Activated CD4-positive, alpha-beta T cell treated with anti-CD3 and anti-CD28 coated beads, Interleukin-2, amount 10 ng/mL, durations not matched to agents 24 days and 14 days (primary cell): ENCODE measurements at places on chromosomes 7 and 10. TPM values are rescaled to one million over a fixed set of nuclear protein-coding genes. Genes with fewer than 3 reads are reported as not detected.
A peak's percentile ranks its signal among the peaks of the same experiment; 100 is the strongest.

DNA sequence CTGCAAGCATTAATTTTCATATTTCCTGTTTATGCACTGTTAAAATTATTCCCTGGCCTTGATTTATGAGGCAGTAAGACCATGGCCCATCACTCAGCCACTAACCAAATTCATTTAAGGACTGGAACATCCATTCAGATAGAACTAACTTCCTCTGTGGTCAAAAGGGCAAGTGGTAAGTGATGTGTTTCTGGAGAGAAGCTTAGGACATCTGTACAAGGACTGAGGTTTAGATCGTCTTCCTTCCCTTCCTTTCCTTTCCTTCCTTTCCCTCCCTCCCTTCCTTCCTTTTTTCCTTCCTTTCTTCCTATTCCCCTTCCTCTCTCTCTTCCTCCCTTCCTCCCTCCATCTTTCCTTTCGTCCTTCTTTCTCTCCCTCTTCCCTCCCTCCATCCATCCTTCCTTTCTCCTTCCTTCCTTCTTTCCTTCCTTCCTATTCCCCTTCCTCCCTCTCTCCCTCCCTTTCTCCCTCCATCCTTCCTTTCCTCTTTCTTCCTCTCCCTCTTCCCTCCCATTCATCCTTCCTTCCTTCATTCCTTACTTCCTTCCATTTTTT is 1019.4 kb downstream of the TYW1 start:
- H3K27ac ChIP-seq = no peak overlapping the region
- H3K36me3 ChIP-seq = no peaks in the 10 kb centered on the region
- no peaks in the 10 kb centered on the region for H3K4me1 ChIP-seq
- DNase-seq = no peak
- H3K27me3 ChIP-seq = no peaks in the 10 kb centered on the region
- H3K4me3 ChIP-seq = no peak overlapping the region

DNA sequence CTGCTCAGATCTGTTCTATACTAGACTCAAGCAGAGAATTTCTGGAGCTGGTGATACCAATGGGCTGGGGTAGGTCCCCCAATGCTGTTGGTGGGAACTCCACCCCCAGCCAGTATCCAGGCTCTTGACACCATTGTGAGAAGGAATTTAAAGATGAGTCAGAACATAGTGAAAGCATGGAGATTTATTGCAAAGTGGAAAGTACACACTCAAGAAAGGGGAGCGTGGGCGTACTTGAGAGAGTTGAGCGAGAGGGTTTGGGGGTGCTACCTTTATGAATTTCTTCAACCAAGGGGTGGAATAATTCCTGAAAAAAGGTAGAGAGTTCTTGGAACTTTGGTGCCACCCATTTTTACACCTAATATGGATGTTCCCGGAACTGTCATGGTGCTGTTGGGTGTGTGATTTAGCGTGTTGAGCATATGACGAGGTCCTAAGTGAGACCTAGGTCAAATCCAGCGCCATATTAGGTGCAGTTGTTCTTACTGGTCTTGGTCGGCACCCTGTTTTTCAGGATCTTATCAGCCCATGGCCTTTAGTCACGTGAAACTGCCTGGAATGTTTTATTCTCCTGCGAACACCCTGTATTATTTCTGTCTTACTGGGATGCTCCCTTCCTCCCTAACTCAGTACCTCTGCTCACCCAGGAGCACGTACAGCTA is 122.0 kb upstream of the AHR start:
- H3K4me1 ChIP-seq = peaks cover 6% of the 10 kb centered on the region
- H3K27me3 ChIP-seq = peaks cover 8% of the 10 kb centered on the region
- no peak for DNase-seq
- peak overlapping the region; percentile 8 for H3K27ac ChIP-seq
- H3K36me3 ChIP-seq = no peaks in the 10 kb centered on the region

- no peaks in the 10 kb centered on the region for H3K4me1 ChIP-seq
- no peaks in the 10 kb centered on the region for H3K27me3 ChIP-seq
- H3K36me3 ChIP-seq = no peaks in the 10 kb centered on the region
- H3K27ac ChIP-seq = no peak overlapping the region
- no peak for DNase-seq
Observed at GRCh38 chr10:82319562-82319961, 444.6 kb downstream of the NRG3 start.

GRCh38 chr7:27254625-27255024 is 12.0 kb downstream of the EVX1 start:
- H3K36me3 ChIP-seq = no peaks in the 10 kb centered on the region
- no peak overlapping the region for H3K4me3 ChIP-seq
- peaks cover 3% of the 10 kb centered on the region for H3K4me1 ChIP-seq
- no peak for DNase-seq
- H3K27ac ChIP-seq = no peak overlapping the region

DNA sequence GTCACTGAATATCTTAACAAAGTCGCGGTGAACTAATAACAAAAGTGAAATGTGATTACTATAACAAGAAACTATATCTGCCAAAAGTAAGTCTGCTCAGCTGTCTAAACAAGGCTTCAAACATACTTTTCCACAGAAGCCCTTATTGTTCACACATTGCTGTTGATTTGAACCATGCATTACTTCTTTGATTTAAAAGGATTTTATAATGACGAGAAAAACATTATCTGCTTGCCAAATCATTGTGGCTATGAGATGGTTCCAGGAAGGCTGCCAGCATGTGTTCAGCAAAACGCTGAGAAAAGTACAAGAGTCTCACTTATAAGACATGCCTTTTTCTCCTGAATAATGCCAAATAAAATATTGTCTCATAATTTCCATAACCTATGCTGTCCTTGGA is 24.4 kb downstream of the RNF133 start:
- no peak overlapping the region for H3K27ac ChIP-seq
- no peaks in the 10 kb centered on the region for H3K4me1 ChIP-seq
- DNase-seq = no peak
- H3K4me3 ChIP-seq = no peak overlapping the region
- H3K27me3 ChIP-seq = no peaks in the 10 kb centered on the region
- no peaks in the 10 kb centered on the region for H3K36me3 ChIP-seq

DNA sequence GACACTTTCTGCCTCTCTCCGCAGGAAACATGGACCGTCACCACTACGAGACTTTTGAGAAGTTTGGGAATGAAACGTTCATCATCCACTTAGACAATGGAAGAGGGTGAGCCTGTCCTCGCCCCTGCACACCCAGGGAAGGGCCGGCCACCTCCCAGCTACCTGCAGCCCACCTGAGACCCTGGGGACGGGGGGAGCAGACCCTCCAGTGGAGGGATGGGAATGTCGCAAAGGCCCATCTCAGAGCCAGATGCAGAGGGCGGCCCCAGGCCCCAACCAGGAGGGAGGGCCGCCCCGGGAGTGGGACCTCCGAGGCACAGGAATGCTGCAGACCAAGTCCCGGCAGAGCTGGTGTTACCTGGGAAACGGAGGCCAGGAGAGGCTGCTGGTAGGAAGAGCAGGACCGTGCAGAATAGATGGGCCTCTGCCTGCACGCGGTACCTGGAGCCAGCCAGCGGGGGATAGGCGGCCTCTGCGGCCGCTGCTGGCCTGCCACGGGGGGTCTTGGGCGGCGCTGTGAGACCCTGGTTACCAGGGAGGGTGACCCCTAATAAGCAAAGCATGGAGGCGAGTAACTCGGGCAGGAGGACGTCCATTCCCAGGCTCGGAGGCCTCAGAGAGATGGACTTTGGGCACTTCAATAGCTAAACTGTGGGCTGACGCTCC is 32.9 kb upstream of the FOXL3 start:
- no peaks in the 10 kb centered on the region for H3K27me3 ChIP-seq
- no peaks in the 10 kb centered on the region for H3K36me3 ChIP-seq
- H3K27ac ChIP-seq = no peak overlapping the region
- no peak overlapping the region for H3K4me3 ChIP-seq
- no peaks in the 10 kb centered on the region for H3K4me1 ChIP-seq

GRCh38 chr10:29773675-29774091 is 138.9 kb upstream of the SVIL start:
- no peak for DNase-seq
- peaks cover 7% of the 10 kb centered on the region for H3K27me3 ChIP-seq
- no peak overlapping the region for H3K27ac ChIP-seq
- no peak overlapping the region for H3K4me3 ChIP-seq
- H3K4me1 ChIP-seq = peaks cover 5% of the 10 kb centered on the region

DNA sequence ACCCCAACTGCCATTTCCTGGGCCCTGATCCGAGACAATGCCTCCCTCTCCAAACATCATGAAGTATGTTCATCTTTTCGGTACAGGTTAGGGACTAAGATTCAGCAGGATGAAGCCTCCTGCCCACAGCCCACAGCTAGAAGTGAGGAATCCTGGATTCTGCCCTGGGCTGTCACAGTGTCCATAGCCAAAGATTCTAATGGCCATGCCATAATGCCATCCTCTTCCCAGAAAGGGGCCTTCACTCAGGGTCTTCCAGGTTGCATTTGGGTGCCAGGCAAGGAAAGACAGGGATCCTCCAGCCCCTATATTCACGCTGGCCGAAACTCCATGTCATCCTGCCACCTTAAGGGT is 15.7 kb upstream of the ZMIZ1 start:
- DNase-seq = no peak
- H3K27ac ChIP-seq = no peak overlapping the region
- H3K27me3 ChIP-seq = no peaks in the 10 kb centered on the region

- peak overlapping the region; percentile 17 for H3K27ac ChIP-seq
- no peaks in the 10 kb centered on the region for H3K36me3 ChIP-seq
- no peak overlapping the region for H3K4me3 ChIP-seq
- no peaks in the 10 kb centered on the region for H3K27me3 ChIP-seq
- DNase-seq = no peak
- no peaks in the 10 kb centered on the region for H3K4me1 ChIP-seq
Observed at GRCh38 chr7:18521945-18522566, 26.5 kb downstream of the HDAC9 start.

DNA sequence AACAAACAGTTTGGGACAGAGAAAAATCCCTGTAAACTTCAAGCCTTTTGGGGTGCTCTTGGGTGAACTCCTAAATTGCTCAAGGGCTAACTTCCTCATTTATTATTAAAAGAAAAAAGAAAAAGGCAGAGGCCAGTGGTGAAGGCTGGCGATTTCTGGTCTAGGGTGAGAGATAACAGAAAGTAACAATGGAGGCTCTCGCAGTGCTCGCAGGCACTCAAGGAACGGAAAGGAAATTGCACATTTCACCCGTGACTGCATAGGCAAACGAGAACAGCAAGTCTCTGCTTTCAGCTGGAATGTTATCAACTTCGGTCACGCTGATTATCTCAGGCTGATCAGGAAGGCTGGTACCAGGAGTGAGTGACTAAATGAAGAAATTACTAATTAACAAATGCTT is 70.7 kb downstream of the PRKAG2 start:
- no peak overlapping the region for H3K27ac ChIP-seq
- DNase-seq = no peak
- H3K36me3 ChIP-seq = no peaks in the 10 kb centered on the region
- H3K4me1 ChIP-seq = no peaks in the 10 kb centered on the region

DNA sequence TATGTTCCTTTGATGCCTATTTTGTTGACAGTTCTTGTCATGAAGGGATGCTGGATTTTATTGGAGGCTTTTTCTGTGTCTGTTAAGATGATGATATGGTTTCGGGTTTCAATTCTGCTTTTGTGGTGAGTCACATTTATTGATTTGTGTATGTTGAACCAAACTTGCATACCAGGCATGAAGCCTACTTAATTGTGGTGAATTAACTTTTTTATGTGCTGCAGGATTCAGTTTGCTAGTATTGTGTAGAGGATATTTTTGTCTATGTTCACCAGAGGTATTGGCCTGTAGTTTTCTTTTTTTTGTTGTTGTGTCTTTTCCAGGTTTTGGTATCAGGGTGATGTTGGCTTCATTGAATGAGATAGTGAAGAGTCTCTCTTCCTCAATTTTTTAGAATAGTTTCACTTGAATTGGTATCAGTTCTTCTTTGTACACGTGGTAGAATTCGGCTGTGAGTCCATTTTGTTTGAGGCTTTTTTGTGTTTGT is 345.9 kb downstream of the KIF20B start:
- H3K4me1 ChIP-seq = no peaks in the 10 kb centered on the region
- no peak overlapping the region for H3K4me3 ChIP-seq
- no peak for DNase-seq
- no peaks in the 10 kb centered on the region for H3K36me3 ChIP-seq
- no peaks in the 10 kb centered on the region for H3K27me3 ChIP-seq
- no peak overlapping the region for H3K27ac ChIP-seq

DNA sequence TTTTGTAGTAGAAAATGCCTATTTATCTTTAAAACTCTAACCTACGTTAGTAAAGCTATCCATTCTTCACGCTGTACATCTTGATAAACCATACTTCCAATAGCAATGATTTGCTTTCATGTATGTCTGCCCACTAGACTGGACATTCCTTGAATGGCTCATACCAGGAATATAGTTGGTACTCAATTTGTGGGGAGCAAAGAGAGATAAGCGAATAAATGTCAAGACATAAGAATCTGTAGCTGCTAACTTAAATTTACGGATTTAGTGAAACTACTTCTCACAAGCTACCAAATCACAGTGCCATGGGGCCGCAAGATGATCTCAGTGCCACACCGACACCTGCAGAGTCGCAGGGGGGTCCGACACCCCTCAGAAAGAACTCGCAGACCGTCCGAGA is 763 bp upstream of the RALA start:
- peaks cover 2% of the 10 kb centered on the region for H3K27me3 ChIP-seq
- H3K4me1 ChIP-seq = peaks cover 29% of the 10 kb centered on the region
- DNase-seq = no peak
- peak overlapping the region; percentile 93 for H3K27ac ChIP-seq
- peaks cover 14% of the 10 kb centered on the region for H3K36me3 ChIP-seq

- H3K4me1 ChIP-seq = no peaks in the 10 kb centered on the region
- no peak overlapping the region for H3K4me3 ChIP-seq
- no peak overlapping the region for H3K27ac ChIP-seq
- H3K36me3 ChIP-seq = peaks cover 27% of the 10 kb centered on the region
- H3K27me3 ChIP-seq = no peaks in the 10 kb centered on the region
Observed at GRCh38 chr10:102016416-102016815, 39.6 kb downstream of the ARMH3 start.

GRCh38 chr10:126247446-126247975 is 140.8 kb downstream of the ADAM12 start:
- H3K4me3 ChIP-seq = no peak overlapping the region
- no peaks in the 10 kb centered on the region for H3K4me1 ChIP-seq
- no peak overlapping the region for H3K27ac ChIP-seq
- no peak for DNase-seq
- H3K27me3 ChIP-seq = no peaks in the 10 kb centered on the region

GRCh38 chr10:43958964-43959363 is 310.3 kb upstream of the ZNF32 start:
- no peaks in the 10 kb centered on the region for H3K4me1 ChIP-seq
- no peaks in the 10 kb centered on the region for H3K36me3 ChIP-seq
- H3K4me3 ChIP-seq = no peak overlapping the region
- no peak overlapping the region for H3K27ac ChIP-seq
- no peak for DNase-seq

DENND2A gene
- total RNA-seq = not detected in 2 replicates

ACSL5 gene
- 42.8 and 48.6 TPM in 2 replicates for total RNA-seq
